NCI-H1105 treated with DMSO at 0.1 percent for 48 hours (cell line): ENCODE measurements at places on chromosomes 1 and 21.

DNA sequence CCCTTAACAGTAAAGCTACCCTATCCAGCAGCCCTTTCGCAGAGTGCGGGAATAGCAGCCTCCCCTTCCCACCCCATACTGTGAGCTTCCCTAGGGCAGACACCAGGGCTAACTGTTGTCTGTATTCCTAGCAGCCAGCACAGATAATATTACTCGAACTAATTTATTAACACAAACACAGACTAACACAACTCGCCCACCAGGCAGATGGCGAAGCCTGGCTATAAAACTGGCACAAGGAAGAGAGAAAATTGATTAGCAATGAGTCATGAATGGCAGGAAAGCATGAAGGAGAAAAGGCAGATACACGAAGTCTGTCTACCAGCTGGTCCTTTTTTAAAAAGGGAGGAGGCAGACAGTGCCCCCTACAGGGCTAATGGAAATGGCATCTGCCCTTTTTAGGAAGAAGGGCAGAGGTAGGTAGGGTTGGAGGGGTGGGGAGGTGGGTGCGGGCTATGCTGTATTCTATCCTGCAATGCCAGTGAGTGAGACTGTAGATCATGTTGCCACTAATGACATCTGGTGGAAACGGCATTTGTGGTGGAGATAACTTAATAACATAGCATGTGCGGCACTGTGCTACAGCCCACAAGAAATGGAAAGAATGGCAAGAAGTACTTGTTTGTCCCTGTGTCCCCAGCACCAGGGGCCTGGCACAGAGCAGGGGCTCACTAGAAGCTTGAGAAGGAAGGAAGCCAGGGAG lies 30.6 kb upstream of the CTPS1 start:
- no peak for DNase-seq

- DNase-seq: no peak
Measured at GRCh38 chr1:89989799-89990198, 5.1 kb upstream of the ZNF326 start.

- DNase-seq: no peak
Measured at GRCh38 chr1:94755675-94756074, 64.5 kb upstream of the SLC44A3 start.

- no peak for DNase-seq
Measured at GRCh38 chr1:69523461-69523860, 44.3 kb upstream of the LRRC7 start.

- no peak for DNase-seq
Measured at GRCh38 chr1:83029916-83030315, 969.0 kb downstream of the TTLL7 start.

DNA sequence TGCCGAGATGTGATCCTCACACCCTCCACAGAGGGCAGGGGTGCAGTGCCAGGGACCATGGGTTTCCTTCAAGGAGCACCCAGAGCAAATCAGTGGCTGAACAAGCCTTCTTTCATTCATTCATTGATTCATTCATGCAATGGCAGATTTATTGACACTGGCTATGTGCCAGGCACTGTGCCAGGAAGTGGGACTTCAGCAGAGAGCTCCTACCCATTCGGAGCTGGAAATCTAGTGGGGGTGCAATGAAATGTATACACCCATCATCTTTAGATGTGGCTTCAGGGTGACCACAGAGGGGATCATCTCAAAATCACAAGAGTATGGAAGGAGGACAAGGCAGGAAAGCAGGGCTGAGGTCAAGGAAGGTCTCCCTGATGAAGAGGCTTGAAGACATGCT lies 18.9 kb downstream of the SLC6A9 start:
- peak; percentile 9 for DNase-seq

GRCh38 chr1:213066363-213066762 lies 15.3 kb downstream of the RPS6KC1 start:
- no peak for DNase-seq

DNA sequence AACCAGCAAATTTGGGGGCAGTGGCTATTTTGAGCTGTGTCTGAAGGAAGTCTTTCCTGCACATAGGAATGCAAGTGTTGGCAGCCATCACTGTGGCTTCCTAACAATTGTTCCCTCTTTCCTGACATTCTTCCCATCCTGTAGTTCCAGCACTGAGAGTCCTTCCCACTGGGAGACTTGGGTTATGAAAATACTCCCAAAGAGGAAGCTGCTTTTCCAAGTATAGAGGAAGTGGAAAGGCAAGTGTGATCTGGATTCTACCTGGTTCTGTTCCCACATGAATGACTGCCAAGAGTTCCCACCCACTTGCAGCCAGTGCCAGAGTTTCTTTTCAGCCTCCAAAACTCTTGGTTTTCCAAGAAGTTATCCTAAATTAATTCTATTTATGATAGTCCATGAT lies 98.5 kb upstream of the CD53 start:
- DNase-seq: no peak

DNA sequence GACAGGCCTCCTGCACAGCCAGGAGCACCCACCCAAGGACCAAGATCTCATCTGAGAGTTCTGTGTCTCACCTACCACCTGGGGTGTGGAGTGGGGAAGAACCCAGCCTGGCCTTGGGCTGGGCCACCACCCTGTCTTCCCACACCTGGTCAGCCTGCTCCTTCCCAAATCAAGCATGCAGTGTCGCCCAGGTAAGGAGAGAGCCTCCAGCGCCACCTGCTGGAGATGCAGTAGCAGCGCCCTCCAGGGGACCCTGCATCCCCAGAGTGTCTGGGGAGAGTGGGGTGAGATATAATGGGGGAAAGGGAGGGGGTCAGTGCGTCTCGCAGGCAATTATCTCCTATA lies 32.3 kb downstream of the KIAA2013 start:
- DNase-seq: peak; percentile 62

DNA sequence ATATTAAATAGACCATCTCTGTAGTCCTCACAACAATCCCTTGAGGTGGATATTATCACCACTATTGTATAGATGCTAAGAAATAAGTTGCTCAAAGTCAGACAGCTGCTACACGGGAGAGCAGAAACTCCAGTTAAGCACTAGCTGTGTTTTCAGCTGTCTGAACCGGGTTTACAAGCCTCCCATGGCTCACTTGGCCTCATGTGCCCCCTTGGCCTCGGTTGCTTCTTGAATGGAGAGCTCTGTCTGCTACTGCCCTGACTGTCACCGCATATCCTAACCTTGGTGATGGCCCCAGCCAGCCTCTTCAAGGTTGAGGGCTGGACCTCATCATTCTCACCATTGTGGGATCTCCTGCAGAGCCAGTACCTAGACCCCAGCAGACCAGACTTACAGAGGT lies 123.4 kb downstream of the AK5 start:
- DNase-seq: no peak

DNA sequence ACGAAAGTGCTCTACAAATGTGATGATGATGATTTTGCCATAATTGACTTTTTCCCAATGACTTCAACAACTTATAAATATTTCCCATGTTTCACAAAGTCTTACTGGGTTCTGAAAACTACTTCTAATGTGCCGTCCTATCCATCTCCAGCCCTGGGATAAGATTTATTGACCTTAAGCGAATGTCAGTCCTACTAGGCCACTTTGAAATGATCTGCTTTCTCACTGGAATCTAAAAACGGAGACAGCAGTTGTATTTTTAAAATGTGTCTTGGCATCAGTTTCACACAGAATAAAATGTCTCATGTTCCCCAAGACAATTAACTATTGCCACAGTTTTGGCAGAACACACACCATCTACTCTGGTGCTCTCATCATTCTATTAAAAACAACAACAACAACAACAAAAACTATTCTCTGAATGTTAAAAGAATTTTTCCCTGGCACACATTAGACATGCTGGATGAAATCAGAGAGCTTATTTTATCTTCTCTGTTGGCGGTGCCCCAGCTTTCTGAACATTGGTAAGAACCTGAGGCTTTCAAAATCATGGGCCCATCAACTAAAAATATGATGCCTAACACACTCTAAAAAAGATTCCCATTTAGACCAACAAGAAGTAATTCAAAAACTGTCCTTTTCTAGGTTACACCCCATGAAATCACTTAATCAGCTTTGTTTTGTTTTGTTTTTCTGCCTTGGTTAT lies 23.1 kb upstream of the DNASE2B start:
- DNase-seq: no peak
